ENCODE measurements at places on chromosomes 11 and 22.

DNA sequence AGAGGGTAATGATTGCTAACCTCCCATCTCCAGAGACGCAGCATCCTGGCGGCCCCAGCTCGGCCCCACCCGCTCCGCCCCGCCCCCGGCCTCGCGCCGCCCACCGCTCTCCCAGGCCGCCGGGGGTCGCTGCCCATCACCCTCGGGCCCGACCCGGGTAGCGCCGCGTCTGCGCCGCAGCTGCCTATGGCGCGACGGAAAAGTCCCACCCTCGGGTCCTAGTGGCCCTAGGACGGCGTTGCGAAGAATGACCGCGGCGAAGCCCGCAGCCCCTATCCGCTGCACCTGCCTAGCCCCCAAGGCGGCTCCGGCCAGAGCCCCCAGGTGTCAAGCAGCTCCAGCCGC, 457 bp downstream of the CPSF7 start:
- peak; percentile 82 for DNase-seq

GRCh38 chr11:1515082-1516060, 28.8 kb upstream of the MOB2 start:
- DNase-seq, result peak; percentile 92

DNA sequence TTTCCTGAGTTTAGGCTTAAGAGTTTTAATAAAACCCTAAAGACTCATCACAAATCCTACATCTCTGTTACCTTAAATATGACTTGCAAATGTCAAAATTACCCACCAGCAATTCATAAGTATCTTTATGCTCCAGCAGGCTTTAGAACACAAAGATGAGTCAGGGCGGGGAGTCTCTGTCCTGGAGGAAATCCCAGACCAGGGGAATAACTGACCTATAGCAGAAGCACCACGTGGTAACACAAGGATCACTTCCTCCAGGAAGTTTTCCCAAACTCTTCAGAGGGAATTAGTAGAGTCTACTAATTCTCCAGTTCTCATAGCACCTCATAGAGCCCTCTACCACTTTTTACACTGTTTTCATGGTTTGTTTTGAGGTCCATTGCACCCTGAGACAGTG, 217.0 kb downstream of the NAV2 start:
- no peak for DNase-seq

DNA sequence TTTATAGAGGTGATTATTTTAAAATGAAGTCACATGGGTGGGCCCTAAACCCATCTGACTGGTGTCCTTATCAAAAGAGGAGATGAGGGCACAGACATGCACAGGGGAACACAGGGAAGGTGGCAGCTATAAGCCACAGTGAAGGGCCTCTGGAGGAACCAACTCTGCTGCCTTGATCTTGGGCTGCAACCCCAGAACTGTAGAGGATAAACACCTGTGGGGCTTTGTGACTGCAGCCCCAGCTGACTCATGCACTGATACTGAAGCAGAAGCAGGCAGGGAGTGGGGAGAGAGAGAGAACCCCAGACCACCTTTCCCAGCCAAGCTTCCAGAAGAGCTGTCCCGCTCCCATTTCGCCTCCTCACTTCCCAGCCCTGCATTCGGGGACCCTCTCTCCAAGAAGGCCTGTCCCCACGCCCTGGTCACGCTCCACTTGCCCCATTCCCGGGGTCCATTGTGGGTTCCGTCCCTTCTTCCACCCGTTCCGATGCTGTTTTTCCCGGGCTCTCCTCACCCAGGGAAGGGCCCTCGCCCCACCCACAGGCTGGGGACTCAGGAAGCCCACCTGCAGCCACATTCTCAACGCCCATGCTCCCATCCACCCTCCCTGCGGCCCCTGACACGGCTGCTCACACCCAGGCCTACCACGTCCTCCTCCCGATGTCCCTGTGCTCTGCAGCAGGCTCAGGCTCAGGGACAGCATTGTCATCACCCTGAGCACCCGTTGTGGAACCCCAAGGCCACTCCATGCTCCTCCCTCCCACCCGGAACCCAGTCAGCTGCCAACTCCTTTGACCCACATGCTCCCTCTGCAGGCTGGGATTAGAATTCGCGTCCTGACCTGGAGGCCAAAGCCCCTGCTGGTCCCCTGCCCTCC, 90.8 kb upstream of the SHANK2 start:
- DNase-seq, result peak; percentile 58

- no peak for DNase-seq
Observed at GRCh38 chr22:21055880-21056319, 10.2 kb downstream of the LRRC74B start.

DNA sequence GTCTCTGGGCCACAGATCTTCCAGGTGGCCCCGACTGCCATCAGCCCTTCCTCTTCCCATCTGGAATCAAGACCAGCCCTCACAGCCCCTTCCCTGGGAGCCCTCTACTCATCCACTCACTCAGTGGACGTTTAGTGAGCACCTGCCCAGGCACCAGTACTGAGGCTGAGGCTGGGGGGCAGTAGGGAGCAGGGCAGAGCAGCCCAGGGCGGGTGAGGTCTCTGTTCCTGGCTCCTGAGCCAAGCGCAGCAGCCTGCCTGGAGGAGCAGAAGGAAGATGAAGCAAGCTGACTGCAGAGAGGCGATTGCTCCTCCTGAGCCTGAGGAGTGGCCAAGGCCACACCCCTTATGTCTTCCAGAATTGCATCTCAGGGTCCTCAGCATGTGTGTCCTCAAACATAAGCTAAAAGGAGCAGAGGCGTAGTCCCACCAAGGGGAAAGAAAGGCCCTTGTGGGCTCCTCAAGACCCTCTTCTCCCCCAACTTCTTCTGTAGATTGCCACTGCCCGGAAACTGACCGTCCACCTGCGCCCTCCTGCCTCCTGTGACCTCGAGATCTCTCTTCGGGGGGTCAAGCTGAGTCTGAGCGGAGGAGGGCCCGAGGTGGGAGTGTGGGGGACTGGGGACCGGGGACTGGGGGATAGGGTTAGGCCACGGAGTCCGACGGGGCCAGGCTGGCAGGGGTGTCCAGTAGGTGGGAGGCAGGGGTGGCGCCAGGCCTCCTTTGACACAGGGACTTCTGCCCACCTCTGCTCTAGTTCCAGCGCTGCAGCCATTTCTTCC, 5.8 kb downstream of the MAPK8IP2 start:
- DNase-seq, result peak; percentile 65

GRCh38 chr11:126978165-126978564, 22.4 kb downstream of the KIRREL3 start:
- no peak for DNase-seq

DNA sequence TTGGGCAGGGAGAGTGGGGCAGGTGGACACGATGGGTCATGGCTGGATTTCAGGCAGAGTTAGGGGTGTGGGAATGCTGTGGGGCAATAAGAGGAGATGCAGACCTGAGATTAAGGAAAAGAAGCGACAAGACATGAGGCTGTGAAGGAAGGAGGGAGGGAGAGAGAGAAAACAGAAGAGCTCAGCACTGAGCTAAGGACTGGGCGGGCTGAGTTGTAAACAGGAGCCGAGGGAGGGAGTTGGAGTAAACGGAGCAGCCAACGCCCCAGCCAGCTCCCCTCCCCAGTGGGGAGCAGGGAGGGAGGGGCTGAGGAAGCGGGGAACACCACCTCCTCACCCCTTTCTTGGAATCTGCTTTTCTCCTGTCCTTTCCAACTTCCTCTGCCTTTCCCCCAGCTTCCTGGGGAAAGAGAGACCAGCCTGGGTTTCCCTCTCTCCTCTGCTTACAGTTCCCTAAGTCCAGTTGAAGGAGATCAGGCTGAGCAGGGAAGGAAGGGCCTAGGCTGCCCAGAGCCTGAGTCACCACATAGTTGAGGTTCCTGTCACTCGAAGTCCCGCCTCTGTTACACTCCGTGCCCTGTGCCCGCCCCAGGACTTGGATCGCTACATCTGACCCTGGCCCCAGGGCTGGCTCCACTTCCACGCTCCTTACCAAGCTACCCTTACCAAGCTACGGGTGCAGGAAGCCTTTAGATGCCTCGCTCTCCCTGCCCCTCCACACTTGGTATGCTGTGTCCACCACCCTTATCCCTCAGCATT, 6.7 kb upstream of the AHNAK start:
- no peak for DNase-seq

DNA sequence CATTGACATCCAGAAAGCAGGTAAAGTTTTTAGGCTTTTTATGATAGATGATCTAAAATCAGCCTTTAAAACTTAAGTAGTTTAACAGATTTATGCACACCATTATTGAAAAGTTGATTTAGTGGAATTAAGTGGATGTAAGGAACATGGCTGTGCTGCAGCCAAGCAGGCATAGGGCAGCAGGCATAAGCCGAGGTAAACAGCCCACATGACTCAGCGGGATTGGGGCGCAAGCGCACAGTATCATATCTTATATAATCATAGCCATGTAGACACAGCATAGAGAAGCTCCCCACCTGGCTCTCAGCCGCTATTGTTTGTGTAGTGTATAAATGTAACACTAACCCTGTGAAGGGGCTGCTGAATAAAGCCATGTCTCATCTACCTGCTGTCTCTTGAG, 157.5 kb downstream of the WNT11 start:
- no peak for DNase-seq

DNA sequence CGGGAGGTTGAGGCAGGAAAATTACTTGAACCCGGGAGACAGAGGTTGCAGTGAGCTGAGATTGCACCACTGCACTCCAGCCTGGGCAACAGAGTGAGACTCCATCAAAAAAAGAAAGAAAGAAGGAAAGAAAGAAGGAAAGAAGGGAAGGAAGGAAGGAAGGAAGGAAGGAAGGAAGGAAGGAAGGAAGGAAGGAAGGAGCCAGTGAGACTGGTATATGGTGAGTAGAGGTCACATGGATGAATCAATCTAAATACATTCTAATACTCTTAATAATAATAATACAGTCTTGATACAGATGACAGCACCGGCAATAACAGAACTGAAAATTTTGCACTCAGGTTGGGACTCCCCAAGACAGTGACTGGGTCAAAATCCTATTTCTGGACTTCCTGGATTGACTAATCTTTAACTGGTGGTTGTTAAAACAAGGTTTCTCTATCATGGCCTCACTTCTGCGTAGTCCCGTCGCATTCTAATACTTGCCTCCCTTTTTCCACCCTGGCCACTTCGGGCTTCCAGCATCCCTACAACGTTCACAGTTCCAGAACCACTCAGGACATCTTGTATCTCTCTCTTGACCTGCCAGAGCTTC, 53.5 kb upstream of the EIF3M start:
- DNase-seq, result peak; percentile 73

DNA sequence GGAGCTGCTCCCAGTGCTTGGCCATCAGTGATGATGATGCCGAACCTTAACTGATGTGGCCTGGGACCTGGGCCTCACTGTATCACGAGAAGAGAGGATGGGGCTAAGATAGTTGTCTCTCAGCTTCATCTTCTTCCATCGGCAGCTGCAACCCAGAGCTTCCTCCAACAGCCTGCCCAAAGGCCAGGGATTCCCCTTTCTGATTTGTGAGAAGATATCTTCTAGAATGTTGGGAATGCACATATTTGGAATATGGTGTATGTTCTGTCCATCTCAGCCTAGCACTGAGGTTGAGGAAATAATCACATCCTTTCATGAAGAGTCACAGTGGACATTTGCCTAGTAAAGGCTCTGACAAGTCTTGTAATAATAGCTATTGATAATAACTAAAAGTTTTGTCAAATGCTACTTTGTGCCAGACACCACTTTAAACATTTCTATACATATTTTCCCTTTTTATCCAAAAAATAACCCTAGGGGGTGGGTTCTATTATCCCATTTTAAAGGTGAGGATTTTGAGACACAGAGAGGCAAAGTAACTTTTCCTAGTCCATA, 73.1 kb downstream of the COMMD9 start:
- no peak for DNase-seq

DNA sequence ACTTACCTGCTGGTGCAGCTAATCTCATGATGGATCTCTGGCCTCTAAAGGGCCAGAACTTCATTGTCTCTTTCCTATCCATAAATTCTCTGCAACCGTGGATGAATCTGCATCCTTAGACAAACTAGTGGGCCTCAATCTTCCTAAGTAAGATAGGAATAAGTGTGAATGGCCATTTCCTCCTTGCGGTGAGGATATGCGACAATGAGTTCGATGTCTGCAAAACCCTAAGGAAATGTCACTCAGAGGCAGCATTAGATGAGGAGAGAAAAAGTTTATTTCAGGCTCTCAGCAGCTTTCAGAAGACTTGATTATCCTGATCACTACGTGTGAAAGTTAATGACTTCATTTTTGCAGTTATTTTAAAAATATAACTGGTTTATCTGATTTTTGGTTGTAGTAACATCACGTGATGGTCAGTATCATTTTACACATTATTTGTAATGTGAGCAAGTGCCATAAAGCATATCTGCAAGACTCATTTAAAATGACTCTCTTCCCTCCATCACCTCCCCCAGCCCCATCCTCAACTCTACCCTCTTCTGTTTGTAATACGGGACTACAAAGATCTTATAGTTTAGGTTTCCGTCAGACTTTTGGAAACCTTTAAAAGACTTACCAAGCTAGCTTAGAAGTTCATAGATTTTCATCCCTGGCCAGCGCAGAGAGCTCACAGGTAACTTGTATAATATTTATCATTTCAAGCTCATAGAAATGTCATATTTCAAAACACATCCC, 10.2 kb downstream of the GRAP2 start:
- DNase-seq, result no peak

GRCh38 chr11:132032555-132032954, 662.1 kb downstream of the NTM start:
- no peak for DNase-seq

DNA sequence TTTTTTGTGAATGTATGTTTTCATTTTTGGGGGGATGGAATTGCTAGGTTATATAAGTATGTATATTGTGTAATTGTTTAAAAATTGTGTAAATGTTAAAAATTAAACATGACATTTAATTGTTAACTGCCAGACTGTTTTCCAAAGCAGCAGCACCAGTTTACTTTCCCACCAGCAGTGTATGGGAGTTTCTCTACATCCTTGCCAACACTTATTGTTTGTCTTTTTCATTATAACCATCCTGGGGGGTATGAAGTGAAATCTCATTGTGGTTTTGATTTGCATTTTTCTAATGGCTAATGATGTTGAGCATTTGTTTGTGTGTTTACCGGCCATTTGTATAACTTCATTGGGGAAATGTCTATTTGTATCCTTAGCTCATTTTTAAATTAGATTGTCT, 31.7 kb upstream of the RRAS2 start:
- no peak for DNase-seq

- no peak for DNase-seq
Observed at GRCh38 chr22:20384865-20385264, 9.1 kb upstream of the ZNF74 start.

GRCh38 chr11:62671608-62672389, at the start of the genes LBHD1 and UQCC3:
Gene LBHD1, minus strand, starts transcription at chr11:62672267. Its CDS starts 2,236 bp downstream, at chr11:62670031.
Gene UQCC3, plus strand, starts transcription at chr11:62671673. Its CDS starts 73 bp downstream, at chr11:62671746.
- peak; percentile 88 for DNase-seq

- DNase-seq, result no peak
Observed at GRCh38 chr11:108926841-108927577, 262.1 kb downstream of the DDX10 start.

GRCh38 chr11:2473361-2474058, 28.7 kb downstream of the KCNQ1 start:
- DNase-seq, result peak; percentile 3

GRCh38 chr11:57459164-57460021, 935 bp upstream of the RTN4RL2 start:
- no peak for DNase-seq

GRCh38 chr11:76667856-76668255, 2.7 kb downstream of the LRRC32 start:
- DNase-seq, result no peak

DNA sequence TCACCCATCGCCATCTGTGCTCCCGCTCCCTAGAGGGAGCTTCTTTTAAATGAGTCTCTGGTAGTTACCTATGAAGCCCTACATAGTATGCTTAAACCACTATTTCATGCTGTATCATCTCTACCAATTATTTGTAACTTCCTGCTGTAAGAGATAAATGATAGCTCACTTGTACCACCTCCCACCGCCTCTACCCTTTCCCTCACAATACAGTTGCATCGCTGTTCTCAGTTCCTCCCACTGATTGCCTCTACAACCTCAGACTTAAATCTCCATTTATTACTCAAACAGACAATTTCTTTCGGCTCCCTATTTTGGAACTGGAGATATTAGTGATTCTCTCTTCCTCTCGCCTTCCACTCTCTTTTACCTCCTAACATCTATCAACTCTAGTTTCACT, 222.9 kb upstream of the ZC3H12C start:
- no peak for DNase-seq
